Stimulated activated CD4-positive, alpha-beta T cell treated with anti-CD3 and anti-CD28 coated beads, TNF-alpha, amount 100 ng/mL, for 1 hour (primary cell): ENCODE measurements at places on chromosomes 4 and X.

DNA sequence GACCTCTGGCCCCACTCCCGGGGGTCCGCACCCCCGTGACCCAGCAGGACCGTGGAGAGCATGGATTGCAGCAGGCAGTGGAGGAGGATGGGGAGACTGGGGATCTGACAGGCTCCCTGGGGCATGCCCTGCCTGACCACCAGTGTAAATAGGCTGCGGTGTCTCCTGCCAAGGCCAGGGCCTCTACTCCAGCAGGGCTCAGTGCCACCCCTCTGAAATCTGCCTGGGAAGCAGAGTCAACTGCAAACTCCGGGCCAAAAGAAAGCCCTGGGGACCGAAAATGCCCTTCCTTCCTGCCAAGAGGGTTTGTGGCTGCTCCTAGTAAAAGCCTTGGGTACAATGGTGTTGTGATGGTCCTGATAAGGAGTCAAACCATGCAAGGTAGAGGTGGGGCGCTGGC lies 6.4 kb downstream of the ADRA2C start:
- DNase-seq, result no peak

GRCh38 chr4:87875191-87875590 lies 42.4 kb downstream of the MEPE start:
- no peak for DNase-seq

DNA sequence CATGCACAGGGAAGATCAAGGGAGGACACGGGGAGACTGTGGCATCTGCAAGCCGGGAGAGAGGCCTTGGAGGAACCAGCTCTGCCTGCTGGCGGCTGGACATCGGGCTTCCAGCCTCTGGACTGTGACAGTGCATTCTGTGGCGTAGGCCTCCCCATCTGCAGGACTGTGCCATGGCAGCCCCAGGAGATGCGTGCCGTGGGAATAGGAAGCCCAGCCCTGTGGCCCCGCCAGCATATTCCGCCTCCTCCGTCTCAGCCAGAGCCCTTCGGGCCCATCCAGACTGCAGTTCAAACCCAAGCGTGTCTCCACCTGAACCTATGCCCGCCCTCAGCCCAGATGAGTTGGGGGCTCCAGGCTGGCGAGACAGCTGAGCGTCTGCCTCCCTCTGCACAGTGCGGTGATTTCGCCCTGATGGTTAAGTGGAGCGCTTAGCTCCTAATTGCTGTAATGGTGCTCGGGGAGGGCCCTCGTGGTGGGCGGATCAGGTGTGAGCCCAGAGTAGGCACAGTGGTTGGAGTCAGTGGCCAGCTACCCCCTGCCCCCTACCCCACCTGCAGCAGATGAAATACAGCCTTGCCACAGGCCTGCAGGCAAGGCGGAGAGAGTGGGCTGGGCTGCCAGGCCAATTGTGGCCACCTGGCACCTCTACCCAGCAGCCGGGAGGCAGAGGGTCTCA lies 133.9 kb downstream of the HMX1 start:
- no peak for DNase-seq

DNA sequence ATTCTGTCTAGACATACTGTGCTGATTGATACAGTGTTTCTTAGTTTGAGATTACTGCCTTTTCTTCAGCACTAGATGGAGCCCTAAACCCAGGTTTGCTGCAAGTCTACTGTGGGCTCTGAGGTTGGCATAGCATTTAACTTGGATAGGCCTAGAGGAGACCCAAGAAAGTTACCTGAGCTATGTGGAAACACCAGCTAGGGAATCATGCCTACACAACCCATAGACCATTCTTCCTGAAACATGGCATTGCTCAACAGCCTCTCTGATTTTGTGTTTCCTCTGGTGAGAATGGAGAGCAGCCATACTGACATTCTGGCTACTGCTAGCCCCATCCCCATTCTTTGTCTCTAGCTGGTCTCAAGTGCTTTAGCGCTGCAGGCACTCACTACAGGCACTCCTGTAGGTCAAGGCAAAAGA lies 287.7 kb upstream of the PCDH18 start:
- DNase-seq, result no peak

- no peak for DNase-seq
These were observed 5.5 kb downstream of the CAMK2D start for GRCh38 chr4:113756005-113756410.

GRCh38 chrX:106484233-106484632 lies 127.5 kb upstream of the RADX start:
- no peak for DNase-seq

DNA sequence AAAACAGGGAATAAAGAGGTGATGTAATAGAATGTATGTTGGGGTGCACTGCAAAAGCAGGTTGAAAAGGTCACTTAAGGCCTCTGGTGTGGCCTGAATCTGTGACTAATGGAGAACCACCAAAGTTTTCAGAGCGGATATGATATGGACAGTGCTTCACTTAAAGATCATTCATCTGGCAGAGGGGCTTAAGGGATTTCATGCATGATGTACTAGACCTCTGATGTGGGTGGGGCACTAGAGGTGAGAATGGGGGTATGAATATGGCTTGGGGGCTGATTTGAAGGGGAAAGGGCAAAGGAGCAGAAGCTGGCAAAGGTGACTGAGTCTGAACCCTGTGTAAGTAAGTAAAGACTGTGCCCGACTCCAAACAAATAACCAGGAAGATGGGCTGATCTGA lies 62.4 kb upstream of the MCF2 start:
- DNase-seq, result no peak

GRCh38 chr4:48258845-48259397 lies 10.7 kb downstream of the TEC start:
- no peak for DNase-seq
